ENCODE measurements at places on chromosomes 6 and 20.

- no peak for DNase-seq
Observed at GRCh38 chr6:34566830-34567546, 10.9 kb upstream of the SPDEF start.

DNA sequence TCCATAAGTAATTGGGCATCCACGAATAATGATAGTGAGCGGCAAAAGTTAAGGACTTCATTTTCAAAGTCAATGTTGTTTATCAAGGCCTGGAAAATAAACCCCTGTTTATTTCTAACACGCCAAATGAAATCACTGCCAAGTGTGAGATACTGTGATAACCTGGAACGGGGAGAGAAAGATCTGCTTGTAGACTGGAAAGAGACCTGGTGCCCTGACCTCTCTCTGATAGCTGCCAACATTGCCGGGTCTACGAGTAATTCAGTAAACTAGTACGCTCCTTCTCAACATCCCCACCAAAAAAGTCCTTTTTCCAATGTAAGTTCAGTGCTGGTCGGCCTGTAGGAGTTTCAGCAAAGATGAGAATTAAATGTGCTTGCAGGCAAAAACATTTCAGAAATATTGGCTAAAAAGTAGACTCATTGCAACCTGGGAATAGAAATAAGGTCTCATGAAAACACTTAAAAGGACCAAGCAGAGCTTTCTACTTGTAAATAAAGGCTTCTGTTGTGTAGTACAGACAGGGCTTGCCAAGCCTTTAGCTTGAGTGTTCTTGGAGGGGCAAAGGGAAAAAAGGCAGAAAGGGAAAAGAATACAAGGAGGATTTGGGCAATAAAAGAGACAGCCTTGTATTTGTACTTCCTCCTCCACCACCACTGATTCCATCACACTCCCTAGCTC, 43.9 kb downstream of the PDE7B start:
- DNase-seq = no peak

- no peak for DNase-seq
Observed at GRCh38 chr6:100267721-100268123, 197.0 kb downstream of the SIM1 start.

DNA sequence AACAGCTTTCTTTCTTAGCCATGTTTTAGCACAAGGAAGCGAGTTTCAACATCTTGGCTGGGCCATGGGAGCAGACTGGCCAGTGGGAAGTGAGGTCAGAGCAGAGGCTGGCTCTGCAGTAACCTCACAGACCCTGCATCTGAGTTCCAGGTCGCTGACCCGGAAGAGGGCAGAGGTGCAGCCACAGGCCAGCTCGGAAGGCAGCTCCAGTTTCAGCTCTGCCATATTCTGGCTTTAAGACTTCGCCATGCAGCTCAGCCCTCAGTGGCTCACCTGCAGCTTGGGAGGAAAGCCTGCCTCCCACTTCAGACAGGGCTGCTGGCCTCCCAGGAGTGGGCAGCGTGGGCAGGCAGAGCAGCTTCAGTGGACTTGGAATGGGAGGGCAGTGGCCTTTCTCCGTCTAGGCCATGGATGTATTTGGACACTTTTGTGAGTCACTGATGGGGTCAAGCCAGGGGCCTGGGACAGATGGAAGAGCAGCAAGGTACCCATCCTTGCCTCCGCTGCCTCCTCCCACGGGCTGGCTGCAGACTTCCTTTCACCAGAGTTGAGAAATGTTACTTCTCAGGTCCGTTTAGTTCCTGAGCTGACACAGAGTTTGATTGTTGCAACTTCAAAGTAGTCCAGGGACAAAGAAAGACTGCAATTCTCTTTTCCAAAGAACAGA, 18.5 kb downstream of the CST8 start:
- no peak for DNase-seq

GRCh38 chr6:17874753-17875152, 112.7 kb downstream of the KIF13A start:
- DNase-seq = no peak

GRCh38 chr6:7106752-7107577, 796 bp upstream of the RREB1 start:
- DNase-seq = peak; percentile 69

- no peak for DNase-seq
Observed at GRCh38 chr6:139474145-139475108, 100.0 kb upstream of the CITED2 start.

Data from CD4-positive, alpha-beta T cell treated with Interleukin-4 for 4 hours (primary cell).